Activated CD4-positive, alpha-beta memory T cell treated with anti-CD3 and anti-CD28 coated beads for 36 hours (primary cell): ENCODE measurements at places on chromosomes 7 and 10. TPM values are rescaled to one million over a fixed set of nuclear protein-coding genes. Genes with fewer than 3 reads are reported as not detected.

DNA sequence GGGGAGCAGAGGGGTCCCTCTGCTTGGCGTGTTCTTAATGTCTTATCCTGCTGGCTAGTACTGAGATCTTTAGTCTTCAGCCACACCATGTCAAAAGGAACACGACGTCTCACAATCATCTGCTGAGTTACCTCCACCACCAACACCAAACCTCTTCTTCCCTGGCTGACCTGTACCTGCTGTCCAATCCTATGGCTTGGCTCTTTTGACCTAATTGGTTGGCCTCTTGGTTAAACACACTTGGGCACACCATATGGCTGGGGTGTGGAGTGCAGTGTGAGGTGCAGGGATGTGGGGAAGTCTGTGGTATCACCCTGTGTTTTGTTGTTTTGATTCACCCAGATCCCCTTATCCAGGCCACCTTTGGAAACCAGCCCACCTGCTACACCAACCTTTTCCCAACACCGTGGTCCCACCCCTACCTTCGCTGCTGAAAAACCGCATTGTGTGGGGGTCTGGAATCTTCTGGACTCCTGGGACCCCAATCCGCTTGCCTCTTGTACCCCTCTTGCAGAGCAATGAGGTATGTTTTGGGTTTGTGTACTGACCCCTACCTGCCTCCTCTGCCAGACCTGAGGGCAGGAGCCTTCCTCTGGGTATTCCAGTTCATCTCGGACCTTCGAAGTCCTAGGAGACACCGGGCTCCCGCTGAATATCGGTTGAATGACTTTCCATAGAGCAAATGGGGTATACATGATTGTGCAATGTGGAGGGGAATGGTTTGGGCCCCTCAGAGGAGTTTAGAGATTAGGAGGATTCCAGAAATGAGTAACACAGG lies 2.8 kb upstream of the LBX1 start:
- no peak for DNase-seq

GRCh38 chr10:20157314-20157713 lies 341.1 kb downstream of the PLXDC2 start:
- no peak for DNase-seq

DNA sequence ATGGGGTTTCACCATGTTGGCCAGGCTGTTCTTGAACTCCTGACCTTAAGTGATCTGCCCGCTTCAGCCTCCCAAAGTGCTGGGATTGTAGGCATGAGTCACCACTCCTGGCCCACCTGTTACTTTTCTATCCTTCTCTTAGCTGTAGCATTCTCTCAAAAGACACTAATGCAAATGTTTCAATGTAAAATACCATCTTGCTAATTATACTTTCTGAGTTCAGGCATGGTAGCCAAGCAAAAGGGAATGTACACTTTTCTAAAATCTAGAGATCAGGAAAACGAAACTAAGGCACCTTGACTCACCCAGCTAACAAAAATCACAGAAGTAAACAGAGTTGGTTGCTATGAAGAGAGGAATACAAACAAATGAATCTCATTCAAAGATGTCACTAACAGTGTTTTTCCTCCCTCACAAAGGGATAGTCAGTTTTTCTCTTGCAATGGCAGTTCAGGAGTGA lies 401.0 kb upstream of the NRP1 start:
- no peak for DNase-seq

GRCh38 chr10:55404094-55404493 lies 603.1 kb upstream of the PCDH15 start:
- no peak for DNase-seq

- no peak for DNase-seq
Observed at GRCh38 chr7:21617916-21618390, 75.1 kb downstream of the DNAH11 start.

- no peak for DNase-seq
Observed at GRCh38 chr10:18665815-18666558, 6.8 kb downstream of the ARL5B start.

GRCh38 chr7:47150497-47151260 lies 431.2 kb downstream of the TNS3 start:
- no peak for DNase-seq

- no peak for DNase-seq
Observed at GRCh38 chr7:36708767-36709166, 15.5 kb downstream of the AOAH start.

- DNase-seq: no peak
Observed at GRCh38 chr10:74912682-74913081, 86.3 kb downstream of the KAT6B start.

GRCh38 chr10:2658780-2659179 lies 408.6 kb upstream of the PFKP start:
- DNase-seq: no peak

- DNase-seq: no peak
Observed at GRCh38 chr10:78650122-78650521, 418.6 kb upstream of the ZMIZ1 start.

GRCh38 chr10:110803239-110803749 lies 68.4 kb upstream of the PDCD4 start:
- DNase-seq: no peak

DNA sequence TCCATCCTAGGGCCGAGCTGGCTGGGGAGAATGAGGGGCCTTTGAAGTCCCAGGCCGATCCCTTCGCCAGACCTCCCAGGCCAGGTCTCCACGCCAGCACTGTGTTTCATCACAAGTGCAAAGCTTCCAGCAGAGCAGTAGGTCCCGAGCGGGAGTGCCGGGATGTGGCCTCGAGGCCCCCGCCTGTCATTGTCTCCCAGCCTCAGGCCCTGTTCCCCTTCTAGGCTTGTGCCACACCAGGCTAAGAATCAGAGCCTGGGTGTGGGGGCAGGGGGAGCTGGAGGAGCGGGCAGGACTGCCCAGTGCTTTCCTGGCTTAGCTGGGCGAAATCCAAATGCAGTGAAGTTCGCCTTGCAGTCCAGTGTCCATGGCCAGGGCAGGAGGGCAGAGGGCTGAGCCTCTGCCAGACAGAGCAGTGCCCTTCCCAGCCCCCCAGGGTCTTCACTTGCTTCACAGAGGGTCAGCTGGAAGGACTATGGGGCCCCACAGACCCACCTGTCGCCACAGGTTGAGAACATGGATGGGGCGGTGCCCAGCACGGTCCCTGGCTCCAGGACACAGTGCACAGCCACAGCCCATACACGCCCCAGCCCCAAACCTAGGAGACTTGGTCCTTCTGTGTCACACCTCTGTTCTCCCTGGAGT lies 20.2 kb upstream of the PFKFB3 start:
- DNase-seq: no peak

DNA sequence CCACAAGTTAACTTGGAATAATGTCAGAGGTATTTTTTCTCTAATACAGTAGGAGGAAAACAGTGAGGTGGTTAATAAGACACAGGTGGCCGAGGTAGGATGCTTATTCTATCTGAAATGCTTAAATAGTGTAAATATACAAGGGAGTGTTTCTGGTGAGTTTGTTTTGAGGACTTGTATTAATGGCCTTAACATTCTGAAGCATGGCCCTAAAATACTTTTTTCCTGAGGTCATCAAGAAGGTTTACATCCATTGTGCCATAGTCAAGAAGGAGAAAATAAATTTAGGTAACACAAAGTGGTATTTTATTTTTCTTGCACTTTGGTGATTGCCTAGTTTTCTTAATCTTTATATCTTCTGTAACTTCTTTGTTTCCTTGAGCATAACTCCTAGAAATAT lies 18.8 kb downstream of the GNAI1 start:
- no peak for DNase-seq

DNA sequence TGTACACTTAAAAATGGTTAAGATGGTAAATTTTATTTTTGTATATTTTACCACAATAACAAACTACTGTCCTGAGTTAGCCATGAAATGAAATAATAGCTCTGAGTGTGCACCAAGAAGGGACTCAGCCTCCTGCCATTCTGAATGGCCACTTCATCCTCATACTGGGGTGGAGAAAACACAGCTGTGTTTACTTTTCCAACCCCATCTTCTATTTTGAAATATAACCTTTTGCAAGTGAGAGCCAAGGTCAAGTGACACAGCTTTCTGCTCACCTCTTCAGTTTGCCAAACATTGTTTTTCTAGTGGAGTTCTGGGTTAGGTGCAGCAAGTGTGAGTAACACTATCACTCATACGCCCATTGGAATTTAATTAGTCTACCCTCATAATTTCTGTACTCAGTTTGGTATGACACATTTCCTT lies 107.4 kb upstream of the GLCCI1 start:
- DNase-seq: no peak

- DNase-seq: peak; percentile 20
Observed at GRCh38 chr10:97713339-97713825, at the start of gene MARVELD1. Gene MARVELD1 (plus strand): TSS chr10:97713730. CDS start chr10:97713877, 147 bp downstream.

GRCh38 chr7:142498364-142498763 lies 240.5 kb upstream of the PRSS58 start:
- DNase-seq: no peak

- DNase-seq: peak; percentile 60
Observed at GRCh38 chr10:6578251-6578771, 1.8 kb downstream of the PRKCQ start.

DNA sequence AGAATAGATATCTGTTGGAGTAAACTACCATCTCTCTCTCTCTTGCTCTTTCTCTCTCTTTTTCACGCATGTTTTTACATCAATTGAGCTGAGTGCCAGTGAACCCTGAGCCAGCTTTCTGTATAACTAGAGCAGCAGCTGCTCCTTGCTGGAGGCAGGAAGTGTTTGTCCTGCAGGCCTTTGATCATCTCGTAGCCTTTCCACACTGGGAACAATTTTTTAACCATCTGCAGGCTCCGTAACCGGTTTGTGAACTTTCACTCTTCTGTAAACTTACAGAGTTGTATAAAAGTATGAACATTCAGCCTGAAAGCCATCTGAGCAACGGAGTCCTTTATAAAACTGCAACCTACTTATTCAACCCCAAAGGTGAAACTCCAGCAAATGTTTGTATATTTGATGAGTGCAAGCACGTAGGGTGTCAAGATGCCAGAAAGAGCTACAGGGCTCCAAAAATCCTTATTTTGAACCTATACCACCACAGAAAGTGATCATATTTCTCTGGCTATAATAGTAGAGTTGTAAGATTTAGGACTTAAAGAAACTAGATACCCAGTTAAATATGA lies 162.8 kb upstream of the NFE2L3 start:
- no peak for DNase-seq

DNA sequence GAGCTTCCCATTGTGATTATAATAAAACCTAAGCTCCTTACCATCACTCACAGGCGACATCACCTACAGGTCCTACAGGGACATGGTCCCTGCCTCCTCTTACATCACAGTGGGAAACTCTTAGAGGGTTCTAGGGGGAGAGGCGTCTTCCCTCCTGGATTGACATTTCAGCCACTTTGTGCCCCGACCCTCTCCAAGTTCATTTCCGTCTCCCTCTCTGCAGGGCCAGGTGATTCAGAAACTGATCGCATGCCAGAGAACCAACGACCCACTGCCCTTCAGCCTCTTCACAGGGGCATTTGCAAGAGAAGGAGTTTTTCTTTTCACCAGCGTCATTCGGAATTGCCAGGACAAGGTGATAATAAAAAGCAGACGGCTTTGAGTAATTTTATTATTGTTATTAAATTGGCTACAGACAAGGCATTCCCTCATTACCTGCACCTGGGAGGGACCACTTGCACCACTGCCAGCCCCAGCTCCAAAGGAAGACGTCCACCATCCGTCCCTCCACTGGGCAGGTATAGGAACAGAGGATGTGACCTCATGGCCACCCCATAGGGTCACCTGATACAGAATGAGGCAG lies 85.8 kb upstream of the CUX1 start:
- DNase-seq: no peak

GRCh38 chr7:97499204-97499603 lies 232.7 kb upstream of the TAC1 start:
- peak; percentile 14 for DNase-seq

- no peak for DNase-seq
Observed at GRCh38 chr7:6546498-6547251, 4.6 kb downstream of the GRID2IP start.

DNA sequence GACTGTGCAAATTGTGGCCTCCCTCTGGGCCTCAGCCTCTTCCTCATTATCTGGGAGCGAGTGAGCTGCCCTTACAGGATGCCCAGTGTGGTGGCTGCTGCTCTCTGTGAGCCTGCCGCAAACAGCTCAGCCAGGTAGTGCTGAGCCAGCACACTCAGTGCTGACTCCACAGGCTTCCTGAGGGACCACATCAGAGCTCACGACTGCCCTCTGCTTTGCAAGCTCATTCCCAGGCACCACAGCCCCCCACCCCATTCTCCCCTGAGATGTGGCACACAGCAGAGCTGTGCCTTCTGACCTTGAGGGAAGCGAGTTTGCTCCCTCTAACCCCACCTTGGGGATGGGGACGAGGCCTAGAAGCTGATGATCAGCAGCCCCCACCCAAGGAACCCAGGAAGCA lies 230.5 kb upstream of the PPP2R2D start:
- DNase-seq: no peak

GRCh38 chr10:14686356-14686755 lies 88.3 kb downstream of the FAM107B start:
- DNase-seq: peak; percentile 14

GRCh38 chr7:128398016-128398840 lies 11.6 kb downstream of the IMPDH1 start:
- peak; percentile 59 for DNase-seq

- peak; percentile 78 for DNase-seq
Observed at GRCh38 chr7:102390697-102391484, 5.3 kb upstream of the PRKRIP1 start.

Gene KCND2
- not detected for total RNA-seq

Gene ATOH7
- not detected for total RNA-seq

Gene TMEM196
- total RNA-seq: not detected

Gene FBXL13
- total RNA-seq: 0.45 TPM

Gene ZCWPW1
- total RNA-seq: 3.9 TPM

Gene RSPH10B
- total RNA-seq: not detected

Gene NEUROD6
- not detected for total RNA-seq

Gene LRRC18
- not detected for total RNA-seq

Gene PVRIG
- 21.0 TPM for total RNA-seq

Gene TNKS2
- total RNA-seq: 34.5 TPM

Gene ZNF467
- 0.41 TPM for total RNA-seq

Gene TSPAN12
- total RNA-seq: not detected

Gene MACC1
- 0.10 TPM for total RNA-seq

Gene PLXDC2
- total RNA-seq: not detected

Gene FMC1
- 5.0 TPM for total RNA-seq

Gene FAM170B
- total RNA-seq: not detected

Gene LRRD1
- total RNA-seq: not detected

Gene ACTR3C
- total RNA-seq: 8.0 TPM

Gene PRLHR
- total RNA-seq: not detected

Gene SPOCK2
- 218 TPM for total RNA-seq

Gene FAM180A
- not detected for total RNA-seq

Gene PLXNA4
- total RNA-seq: 0.17 TPM

Gene FAM131B
- total RNA-seq: 2.3 TPM

Gene VWC2
- total RNA-seq: not detected

Gene SORCS3
- not detected for total RNA-seq
